ENCODE measurements at places on chromosomes 2 and 18.

GRCh38 chr2:55805686-55806085, 112.0 kb upstream of the PNPT1 start:
- DNase-seq: no peak

GRCh38 chr2:240052524-240052923, 797 bp downstream of the OR6B3 start:
- DNase-seq: no peak

GRCh38 chr2:120319686-120320317, 26.1 kb upstream of the INHBB start:
- DNase-seq: no peak

DNA sequence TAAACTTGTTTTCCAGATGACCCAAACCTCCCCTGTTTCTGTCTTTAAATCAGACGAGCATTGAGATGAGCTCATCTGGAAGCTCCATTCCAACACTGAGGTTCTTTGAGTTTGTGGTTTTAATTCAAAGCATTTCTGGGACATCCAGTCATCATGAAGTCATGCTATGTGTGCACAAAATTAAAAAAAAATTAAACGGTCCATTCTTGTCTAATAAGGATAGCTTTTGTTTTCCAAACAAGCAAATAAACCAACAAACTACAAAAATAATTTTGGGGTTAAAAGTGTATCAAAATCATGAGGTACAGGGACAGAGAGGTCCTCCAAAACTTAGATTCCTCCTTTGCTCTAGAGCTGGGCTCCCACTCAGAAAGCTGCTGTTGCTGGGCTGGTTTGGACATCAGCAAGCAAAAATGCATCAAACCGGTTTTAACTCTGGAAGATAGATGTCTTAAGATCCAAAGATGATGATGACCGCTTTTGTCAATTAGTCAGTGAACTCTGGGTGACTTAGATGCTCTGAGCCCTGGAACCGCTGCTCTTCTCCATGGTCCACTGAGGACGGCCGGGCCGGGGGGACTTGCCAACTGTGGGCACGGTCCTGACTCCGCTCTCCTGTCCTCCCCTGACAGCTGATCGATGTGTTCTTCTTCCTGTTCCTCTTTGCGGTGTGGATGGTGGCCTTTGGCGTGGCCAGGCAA, 65.4 kb downstream of the TRPM8 start:
- no peak for DNase-seq

DNA sequence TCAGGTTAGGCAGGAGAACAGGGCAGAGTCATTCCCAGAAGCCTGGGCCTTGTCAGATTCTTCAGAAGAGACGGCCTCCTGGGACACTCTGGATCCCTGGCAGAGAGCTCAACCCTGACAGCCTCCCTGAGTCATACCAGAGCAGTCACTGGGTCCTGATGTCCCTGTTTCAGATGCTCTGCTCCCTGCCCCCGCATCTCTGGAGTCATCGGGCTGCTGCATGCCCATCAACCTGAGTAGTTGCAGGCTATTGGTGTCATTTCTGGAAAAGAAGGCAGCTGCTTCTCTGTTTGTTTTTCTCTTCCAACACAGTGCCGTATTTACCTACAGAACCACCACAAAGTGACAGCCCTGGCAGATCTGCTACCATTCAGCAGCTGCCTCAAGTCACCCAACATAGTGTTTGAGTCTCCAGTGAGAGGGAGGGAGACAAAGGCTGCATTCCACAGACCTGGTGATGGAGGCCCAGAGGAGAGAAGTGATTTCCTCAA, 145.1 kb downstream of the B3GNT2 start:
- DNase-seq: no peak

DNA sequence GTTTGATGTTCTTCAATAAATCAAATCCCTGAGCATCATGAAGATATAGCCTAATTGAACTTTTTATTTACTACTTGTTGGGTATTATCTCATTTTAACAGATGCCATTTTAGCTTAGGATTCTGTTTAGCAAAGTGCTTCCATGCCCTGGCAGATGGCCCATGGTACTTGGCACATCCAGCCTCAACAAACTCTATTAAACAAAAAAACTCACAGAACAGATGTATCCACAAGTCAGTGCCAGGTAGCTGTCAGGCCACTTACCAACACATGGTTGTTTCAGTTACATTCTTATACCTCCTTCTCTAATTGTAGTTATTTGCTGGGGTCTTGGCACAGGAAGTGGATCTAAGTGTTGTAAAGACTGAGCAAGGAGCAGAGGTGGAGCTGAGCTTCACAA, 29.6 kb downstream of the GAD1 start:
- no peak for DNase-seq

GRCh38 chr2:111664275-111664850, 219.6 kb downstream of the ANAPC1 start:
- no peak for DNase-seq

DNA sequence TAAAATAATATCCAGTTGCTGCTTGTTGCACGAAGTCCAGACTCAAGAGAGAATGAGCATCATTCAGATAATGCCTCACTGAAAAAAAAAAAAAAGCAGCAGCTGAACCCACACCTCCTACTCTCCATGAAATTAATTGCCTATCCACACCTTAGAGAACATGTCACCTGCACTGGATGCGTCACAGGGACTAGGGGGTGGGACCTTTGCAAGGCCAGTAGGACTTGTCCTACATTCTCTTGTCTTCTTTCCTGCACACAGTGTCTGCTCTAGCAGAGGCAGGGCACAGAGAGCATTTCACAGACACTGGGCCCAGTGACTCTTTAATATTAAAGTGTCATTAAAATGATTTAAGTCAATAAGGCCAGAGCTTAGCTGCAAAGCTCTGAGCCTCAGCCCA, at the start of gene ABCA12:
Gene ABCA12 (minus strand): TSS at position 148 of the 400 bp plus-strand sequence. CDS start 418 bp downstream, outside the sequence.
- no peak for DNase-seq

- DNase-seq: no peak
These were observed 8.8 kb downstream of the IMMT start for GRCh38 chr2:86186431-86186830.

- DNase-seq: no peak
These were observed 65.4 kb downstream of the DOCK10 start for GRCh38 chr2:224976629-224977525.

- DNase-seq: no peak
These were observed 376.5 kb upstream of the KLHL29 start for GRCh38 chr2:23008440-23008839.

DNA sequence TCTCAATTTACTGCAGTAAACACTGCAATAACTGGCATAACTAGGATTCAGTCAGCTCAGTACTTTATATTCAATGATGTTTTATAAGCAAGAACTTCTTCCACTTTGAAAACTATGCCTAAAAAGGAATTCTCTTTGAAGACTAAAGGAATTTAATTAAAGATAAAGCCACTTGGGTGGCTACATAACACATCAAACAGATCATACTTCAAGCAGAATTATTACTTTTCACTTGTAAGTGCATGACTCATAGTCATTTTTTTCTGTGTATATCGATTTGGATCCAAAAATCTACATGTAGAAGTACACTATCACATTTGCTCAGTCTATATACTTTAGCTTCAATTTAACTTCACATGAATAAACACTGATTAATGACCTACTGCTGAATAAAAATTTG, 4.0 kb downstream of the KANSL1L start:
- no peak for DNase-seq

DNA sequence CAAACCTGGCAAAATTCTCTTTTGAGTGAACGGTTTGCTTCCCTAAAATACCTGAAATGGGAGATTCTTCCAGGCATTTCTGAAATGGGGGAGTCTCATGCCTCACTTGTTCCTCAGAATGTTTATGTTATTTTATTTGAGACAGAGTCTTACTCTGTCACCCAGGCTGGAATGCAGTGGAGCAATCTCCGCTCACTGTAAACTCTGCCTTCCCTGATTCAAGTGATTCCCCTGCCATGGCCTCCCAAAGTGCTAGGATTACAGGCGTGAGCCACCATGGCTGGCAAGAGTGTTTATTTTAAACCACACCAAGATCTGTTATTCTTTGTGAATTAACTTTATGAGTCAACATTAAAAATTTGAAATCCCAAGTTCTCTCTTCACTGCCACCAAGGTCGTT, 6.4 kb upstream of the FHL2 start:
- no peak for DNase-seq

DNA sequence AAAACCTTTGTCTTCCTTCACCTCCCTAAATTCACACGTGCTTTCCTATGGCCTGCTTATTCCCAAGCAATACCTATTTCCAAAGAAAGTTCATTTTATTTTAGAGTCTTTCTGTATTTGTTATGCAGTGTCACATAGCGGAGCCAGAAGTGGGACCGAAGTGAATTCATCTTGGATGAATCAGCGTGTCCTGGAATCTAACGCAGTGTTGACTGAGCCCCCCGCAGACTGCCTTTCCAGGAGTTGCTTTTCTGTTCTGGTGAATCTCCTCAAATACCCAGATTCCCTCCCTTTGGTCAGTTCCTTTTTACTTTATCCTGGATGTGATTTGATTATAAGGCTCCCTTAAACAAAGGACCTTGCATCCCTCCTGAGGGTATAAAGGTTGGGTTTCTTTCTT, 10.8 kb downstream of the ALPP start:
- DNase-seq: no peak

- no peak for DNase-seq
These were observed 156.0 kb downstream of the TANC1 start for GRCh38 chr2:159124441-159124911.

DNA sequence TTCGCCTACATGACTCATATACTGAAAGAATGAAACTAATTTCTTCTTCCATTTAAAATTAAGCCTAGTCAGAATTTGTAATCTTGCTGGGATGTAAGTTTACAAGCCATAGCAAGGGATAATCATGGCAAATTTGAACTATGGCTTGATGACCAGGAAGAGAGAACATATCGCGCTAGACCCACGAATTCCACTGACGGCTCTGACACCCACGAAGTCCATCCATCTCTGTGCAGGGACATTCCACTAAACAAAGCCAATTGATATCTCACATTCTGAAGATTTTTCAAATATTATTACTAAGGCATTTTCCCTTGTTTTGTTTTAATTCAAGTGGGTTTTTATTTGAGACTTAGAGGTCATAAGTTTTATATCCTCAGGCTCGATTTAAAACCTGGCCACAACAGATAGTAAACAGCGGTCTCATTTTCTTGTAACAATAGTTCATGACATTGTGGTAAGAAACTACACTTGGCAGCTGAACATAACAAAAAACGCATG, 113.0 kb downstream of the QPCT start:
- DNase-seq: no peak

DNA sequence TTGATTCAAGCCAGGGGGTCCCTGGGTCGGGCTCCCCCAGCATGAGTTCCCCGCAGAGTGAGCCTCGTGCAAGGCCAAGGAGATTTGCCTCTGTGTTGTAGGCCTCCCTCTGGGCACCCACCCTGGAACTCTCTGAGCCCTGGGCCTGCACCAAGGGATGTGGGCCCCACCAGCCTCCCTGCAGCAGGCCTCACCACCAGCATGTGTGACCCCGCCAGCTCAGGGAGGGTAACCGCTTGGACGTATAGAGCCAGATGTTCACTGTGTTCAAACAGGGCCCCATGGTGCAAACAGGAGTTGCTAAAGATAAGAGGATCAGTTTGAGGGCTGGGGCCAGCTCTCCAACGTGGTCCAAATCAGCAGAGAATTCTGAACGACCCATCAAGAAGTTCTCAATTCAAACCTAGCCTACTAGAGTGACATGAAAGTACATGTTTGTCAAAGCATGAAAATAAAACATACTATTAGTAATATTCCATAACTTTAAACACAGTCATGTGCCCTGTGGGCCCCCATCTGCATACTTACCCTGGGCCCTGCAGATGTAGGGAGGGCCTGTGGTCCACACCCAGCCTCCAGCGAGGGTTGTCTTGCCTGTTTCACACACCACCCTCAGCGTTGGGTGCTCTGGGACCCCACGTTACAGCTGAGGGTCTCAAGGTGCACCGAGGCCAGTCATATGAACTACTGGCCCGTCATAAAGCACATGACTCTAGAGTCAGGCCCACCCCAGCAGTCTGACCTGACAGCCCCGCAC, 5.5 kb upstream of the TUBB6 start:
- DNase-seq: no peak

DNA sequence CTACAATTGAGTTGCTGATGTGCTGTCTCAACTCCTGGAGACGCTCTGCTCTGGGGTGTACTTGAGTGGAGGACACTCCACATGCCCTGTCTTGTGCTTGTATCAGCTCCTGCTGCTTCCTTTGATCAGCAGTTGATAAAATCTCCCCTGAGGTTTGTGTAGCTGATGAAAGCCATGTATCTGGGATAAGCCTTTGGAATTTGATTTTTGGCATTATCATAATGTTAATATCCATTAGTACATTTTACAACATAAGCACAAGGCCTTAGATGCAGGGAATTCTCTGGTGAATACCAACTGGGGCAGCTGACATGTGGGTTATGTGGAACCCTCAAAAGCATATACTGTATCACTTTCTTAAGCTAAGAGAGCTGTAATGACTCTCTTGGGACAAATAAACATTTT, 222.7 kb upstream of the ITGA4 start:
- no peak for DNase-seq

- DNase-seq: no peak
These were observed 110.9 kb upstream of the EPC2 start for GRCh38 chr2:148533685-148534084.

DNA sequence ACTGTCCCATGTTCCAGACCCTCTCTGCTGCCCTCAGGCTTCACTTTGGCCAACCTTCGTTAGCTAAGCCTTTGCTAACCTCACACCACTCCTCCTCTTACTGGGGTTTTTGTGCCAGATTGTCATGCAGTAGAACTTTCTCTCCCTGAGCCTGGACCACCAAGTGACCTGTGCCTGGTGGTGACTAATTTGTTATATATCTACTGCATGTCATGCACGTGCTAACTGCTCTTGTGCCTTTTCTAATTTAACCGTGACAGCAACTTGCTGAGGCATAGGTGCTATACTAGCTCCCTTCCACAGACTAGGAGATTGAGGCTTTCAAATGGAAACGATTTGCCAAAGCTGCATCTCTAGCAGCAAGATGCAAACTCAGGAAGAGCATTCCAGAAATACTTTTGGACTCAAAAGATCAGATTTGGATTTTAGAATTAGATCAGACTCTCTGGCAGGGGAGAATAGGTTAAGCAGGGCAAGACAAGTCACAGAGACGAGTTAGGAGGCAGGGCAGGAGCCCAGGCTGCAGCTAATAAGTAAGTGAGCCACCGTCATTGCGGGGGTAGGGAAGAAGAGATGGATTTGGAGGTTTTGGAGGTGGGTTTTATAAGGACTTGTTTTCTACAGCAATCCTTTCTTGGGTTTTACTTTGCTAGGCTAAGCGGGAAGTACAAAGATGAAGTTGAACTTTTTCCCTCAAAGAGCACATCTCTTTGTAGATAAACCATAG, 1.8 kb downstream of the PPP1R7 start:
- DNase-seq: no peak

Measured in stimulated activated CD4-positive, alpha-beta T cell treated with anti-CD3 and anti-CD28 coated beads, Interleukin-1b, Interleukin-23, amount 100 ng/mL, for 1 hour (primary cell).